ENCODE measurements at places on chromosomes 5 and 9.

GRCh38 chr5:178695556-178695955, 34.9 kb downstream of the ZNF354A start:
- DNase-seq, result no peak

DNA sequence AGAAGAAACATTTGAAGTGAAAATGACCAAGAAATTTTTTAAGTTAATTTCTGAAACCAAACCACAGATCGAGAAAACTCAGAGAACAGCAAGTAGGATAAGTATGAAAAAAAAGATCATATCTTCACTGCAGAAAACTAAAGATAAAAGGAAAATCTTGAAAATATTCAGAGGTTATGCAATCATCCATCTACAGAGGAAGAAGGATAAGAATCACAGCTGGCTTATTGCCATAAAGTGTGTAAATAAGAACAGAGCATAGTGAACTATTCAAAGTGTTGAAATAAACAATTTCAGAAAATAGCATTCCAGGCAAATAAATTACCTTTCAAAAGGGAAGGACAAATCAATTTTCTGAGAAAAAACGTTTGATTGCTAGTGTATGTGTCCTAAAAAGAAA, 1191.7 kb upstream of the CDH6 start:
- DNase-seq, result no peak

DNA sequence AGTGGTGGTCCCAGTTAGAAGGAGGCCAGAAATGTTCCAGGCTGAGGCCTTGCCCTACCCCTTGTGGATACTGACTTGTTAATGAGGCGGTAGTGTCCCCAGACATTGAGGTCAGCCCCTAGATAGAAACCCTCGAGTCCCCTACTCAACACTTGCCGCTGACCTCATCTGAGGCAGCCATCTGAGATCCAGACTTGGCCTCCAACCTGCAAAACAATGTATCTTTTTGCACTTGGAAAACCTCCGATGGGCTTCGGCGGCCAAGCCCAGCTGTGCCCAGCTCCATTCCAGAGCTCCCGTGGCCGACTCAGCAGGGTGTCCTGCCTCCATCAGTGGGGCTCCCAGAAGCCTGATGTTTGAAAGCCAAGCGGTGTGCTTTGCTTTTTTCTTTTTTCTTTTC, 122.1 kb downstream of the WNK2 start:
- no peak for DNase-seq

DNA sequence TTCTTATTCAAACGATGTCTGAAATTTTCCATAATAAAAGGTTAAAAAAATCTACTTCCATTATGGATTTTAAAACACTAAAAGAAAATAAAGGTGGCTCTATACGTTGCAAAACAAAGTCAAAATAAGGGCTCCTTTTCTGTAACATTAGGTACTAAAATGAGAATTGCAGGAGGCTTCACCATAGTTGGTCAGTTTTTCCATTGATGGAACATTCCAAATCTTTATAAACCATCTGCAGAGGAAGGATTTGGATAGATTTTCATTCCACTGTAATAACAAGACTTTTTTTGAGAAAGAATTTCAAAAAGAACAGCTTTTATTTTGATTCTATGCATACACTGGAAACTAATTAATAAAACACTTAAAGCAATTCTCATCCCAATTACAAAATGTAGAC, 145.6 kb downstream of the LURAP1L start:
- no peak for DNase-seq

- DNase-seq, result no peak
These were observed 21.7 kb upstream of the BARHL1 start for GRCh38 chr9:132560616-132561202.

DNA sequence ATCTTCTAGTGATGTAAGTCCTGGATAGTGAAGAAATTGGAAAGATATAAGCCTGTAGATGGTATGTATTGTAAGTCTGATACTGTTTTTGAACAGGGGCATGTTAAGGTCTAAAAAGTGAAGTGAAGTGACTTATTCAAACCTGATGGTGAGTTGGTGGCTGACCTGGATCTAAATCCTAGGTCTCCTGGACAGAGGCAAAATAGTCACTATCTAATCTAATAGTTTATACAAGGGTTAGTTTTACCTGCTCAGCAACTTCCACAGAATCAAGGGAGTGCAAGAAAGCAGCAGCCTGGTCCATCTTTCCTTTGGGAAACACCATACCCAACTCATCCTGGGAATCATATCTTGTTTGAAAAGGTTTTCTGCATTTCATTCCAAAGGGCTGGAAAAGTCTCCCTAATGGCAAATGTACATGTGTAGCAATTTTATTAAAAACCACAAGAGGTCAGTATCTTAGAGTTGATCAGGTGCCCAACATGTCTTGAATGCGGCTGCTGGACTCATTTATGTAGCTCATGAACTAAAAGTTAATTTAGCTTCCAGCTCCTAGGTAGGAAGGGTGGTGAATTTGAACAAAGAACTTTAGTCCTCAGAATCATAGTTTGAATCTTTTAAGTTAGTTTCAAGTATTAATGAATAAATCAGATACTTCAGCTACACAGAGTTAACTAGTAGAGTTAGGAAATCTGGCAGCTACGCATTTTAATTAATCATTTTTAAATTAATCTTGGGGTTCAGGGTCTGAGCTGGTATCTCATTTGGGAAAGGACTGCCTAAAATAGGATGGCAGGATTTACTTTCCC, 26.0 kb downstream of the SKP2 start:
- no peak for DNase-seq

- DNase-seq, result no peak
These were observed 27.3 kb upstream of the COL5A1 start for GRCh38 chr9:134614256-134614655.

GRCh38 chr5:53167836-53168235, 58.3 kb upstream of the MOCS2 start:
- no peak for DNase-seq

- no peak for DNase-seq
These were observed 84.2 kb downstream of the GPBP1 start for GRCh38 chr5:57258052-57258451.

DNA sequence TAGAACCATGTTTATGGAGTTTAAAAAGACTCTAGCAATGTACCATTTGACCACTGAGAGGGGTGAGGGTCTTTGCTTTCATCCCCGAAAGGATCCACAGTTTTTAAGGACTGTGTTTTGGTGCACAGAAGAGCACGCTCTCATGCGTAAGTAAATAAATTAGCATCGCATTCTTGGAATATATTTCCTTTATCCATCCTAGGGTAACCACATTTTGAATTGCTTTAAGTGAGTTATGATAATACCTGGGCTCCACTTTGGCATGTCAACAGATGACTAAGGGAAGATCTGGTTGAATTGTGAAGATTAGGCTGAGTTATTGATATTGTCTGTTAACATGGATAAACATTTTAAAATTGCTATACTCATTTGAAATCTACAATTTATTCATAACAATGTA, 89.4 kb upstream of the EDIL3 start:
- DNase-seq, result no peak

DNA sequence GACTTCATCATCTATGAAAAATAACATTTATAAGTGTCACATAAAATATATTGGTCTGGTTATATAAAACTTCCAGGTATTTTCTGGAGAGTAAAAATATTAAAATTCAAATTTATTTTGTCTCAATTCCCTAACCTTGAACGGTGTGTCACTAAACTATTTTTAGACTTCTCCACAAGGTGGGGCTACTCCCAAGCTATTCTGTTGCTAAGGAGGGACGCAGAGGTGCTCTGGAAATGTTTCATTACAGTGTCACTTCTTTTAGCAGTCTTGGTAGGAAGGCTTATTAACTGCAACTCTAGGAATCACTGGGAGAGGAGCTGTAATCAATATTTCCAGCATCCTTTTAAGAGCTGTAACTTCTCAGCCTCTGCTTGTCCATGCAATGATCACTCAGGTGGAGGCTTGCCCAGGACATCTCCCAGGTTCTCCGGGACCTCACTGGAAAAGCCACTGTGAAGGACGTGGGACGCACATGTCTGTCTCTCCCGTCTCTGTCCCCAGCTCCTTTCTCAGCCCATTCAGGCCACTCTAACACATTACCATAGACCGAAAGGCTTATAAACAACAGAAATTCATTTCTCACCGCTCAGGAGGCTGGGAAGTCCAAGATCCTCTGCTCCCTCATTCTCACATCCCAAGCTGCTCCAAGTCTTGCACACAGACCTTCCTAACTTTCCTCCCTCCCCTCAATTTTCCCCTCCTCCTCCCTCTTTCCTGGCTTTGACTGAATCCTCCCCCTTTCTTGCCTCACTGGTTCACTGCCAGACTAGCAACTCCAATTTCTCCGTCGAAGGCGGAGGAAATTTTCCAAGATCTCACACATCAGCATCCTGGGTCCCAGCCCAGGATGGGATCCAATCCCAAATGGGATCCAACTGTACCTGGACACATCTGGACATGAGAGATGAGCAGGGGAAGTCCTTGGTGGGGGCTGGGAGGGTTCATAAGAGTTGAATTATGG, 32.7 kb upstream of the DNAH5 start:
- DNase-seq, result no peak

- no peak for DNase-seq
These were observed 4.4 kb downstream of the PHF2 start for GRCh38 chr9:93580654-93581380.

- DNase-seq, result no peak
These were observed 124.1 kb downstream of the C9orf152 start for GRCh38 chr9:110083866-110084265.

DNA sequence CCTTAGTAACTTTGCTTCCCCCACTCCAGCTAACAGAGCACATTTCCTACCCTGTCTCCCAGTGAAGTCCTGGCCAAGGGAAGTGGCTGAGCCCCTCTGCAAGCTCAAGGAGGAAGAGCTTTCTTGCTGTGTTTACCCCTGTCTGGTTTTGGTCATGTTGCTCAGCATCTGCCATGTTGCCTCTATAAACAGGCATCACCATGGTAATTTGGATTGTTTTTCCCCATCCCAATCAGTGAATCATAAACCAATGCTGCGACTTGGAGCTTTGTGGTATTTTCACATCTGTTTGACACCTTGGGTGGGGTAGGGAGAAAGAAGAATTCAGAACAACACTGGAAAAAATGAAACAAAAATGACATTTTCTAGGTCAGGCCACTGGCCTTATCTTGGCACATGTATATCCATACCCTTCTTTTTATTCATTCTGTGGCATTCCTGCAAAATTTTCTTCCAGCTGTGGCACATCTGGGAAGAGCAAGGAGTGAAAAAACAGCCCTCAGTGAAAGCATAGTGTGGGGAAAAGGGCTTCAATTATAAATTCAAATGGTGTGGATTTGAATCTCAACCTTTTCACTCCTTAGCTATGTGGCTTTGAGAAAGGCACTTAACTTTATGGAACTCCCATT, 42.5 kb downstream of the SLIT3 start:
- no peak for DNase-seq

- no peak for DNase-seq
These were observed 41.6 kb downstream of the SPIN1 start for GRCh38 chr9:88429595-88430430.

- peak; percentile 3 for DNase-seq
These were observed 133.4 kb upstream of the CDH9 start for GRCh38 chr5:27171761-27172261.

DNA sequence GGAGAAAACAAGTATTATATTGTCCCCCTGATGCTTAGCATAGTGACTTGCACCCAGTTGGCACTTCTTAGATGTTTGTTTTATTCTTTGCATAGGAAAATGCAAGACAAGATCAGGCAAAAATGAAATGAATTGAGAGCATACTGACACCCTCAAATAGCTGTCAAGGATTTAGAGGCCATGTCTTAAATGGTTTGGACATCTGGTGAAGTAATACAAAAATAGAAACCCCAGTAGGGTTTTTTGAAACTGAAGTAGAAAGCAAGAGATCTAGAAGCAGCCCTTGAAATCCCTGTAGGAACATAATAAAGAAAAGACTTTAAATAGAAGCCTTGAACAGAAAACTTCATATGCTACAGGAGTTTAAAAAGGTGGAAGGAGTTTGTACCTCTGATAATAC, 174.3 kb downstream of the ANXA1 start:
- DNase-seq, result no peak

- DNase-seq, result no peak
These were observed 51.2 kb downstream of the SAR1B start for GRCh38 chr5:134581241-134581981.

- DNase-seq, result peak; percentile 40
These were observed 796 bp upstream of the GADD45G start for GRCh38 chr9:89603767-89604665.

- no peak for DNase-seq
These were observed 21.8 kb downstream of the FYB1 start for GRCh38 chr5:39197556-39197955.

DNA sequence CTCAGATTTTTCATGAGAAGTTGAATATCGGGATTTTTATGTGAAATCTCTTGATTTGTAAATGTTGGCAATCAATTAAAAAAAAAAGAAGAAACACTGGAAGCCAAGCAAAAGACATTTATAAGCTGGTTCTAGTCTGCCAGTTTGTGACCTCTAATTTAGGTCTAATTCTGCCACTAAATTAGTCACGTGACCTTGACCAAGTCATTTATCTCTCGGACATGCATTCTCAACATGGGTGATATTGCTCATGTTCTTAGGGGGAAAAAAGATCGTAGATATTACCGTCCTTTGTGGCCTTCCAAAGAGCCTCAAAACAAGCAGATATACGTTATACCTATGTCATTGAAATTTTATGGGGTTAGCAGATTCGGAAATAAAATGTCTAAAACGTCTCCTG, 52.9 kb upstream of the PTPDC1 start:
- DNase-seq, result no peak

DNA sequence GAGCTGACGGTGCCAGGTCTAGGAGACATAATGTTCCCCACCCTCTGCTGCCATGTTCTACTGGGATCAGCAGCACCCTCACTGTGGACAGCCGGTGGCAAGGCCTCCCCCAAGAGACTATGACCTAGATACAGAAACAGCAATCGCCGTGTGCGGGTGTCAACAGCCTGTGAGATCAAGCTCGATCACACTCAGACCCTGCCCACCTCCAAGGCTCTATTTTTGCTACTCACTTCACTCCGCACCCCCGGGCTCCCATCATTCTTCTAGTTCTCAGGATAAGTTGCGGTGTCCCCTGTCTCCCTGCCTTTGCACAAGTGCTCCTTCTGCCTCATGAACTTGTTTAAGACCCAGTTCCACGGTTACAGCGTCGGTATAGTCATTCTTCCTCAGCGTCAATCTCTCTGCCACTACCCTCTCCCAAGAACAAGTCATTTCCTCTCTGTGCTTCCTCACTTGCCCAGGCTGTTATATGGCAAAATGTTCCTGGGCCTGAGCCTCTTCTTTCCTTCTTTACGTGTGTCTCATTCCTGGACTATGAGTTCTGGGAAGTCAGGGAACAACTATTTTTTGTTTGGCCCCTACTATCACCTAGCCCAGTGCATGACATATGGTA, 5.4 kb upstream of the DOCK8 start:
- no peak for DNase-seq

DNA sequence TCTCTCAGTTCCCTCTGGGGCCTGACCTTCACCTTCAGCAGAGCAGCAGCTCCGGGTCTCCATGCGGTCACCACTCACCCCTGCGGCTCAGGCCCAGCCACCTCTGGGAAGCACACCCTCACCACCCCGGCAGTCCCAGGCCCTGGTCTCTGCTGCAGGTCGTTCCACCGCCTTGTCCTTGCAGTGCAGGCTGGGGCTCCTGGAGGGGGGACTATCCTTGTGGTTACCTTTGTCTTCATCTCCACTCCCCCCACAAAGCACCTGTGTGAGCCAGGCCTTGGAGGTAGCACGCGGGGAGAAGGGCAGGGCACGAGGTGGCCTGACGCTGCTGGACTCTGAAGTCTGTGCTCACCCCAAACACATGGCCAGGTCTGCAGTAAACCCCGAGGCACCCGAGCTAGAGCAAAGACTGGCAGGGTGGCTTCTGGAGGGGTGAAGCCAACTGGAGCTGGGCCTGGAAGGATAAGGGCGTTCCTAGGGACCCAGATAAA, 33.2 kb upstream of the RXRA start:
- no peak for DNase-seq

GRCh38 chr5:52837591-52838001, 49.9 kb downstream of the ITGA1 start:
- DNase-seq, result no peak

- no peak for DNase-seq
These were observed 2.0 kb downstream of the KCNN2 start for GRCh38 chr5:114363837-114364236.

Measured in NCI-H1436 treated with DMSO at 0.1 percent for 48 hours (cell line).